ENCODE measurements at places on chromosomes 12 and 14.

DNA sequence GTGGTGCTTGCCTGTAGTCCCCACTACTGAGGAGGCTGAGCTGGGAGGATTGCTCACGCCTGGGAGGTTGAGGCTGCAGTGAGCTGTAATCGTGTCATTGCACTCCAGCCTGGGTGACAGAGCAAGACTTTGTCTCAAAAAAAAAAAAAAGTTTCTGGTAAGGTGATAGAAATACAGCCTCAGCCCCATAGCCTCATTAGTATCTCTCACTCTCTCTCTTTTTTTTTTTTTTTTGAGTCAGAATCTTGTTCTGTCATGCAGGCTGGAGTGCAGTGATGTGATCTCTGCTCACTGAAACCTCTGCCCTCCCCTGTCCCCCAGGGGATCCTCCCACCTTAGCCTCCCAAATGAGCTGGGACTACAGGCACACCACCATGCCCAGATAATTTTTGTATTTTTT is 19.2 kb downstream of the MTHFD1 start:
- DNase-seq, result no peak

- DNase-seq, result peak; percentile 38
Observed at GRCh38 chr14:78157494-78158437, 12.4 kb upstream of the NRXN3 start.

DNA sequence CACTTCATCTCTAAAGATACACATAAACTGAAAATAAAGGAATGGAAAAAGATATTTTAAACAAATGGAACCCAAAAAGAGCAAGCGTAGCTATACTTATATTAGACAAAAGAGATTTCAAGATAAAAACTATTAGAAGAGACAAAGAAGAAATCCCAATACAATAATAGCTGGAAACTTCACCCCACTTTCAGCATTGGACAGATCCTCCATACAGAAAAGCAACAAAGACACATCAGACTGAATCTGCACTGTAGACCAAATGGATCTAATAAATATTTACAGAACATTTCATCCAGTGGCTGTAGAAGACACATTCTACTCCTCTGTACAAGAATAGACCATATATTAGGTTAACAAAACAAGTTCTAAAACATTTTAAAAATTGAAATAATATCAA is 117.6 kb upstream of the PDE3A start:
- no peak for DNase-seq

- no peak for DNase-seq
Observed at GRCh38 chr14:48857366-48857765, 728.8 kb downstream of the RPS29 start.

DNA sequence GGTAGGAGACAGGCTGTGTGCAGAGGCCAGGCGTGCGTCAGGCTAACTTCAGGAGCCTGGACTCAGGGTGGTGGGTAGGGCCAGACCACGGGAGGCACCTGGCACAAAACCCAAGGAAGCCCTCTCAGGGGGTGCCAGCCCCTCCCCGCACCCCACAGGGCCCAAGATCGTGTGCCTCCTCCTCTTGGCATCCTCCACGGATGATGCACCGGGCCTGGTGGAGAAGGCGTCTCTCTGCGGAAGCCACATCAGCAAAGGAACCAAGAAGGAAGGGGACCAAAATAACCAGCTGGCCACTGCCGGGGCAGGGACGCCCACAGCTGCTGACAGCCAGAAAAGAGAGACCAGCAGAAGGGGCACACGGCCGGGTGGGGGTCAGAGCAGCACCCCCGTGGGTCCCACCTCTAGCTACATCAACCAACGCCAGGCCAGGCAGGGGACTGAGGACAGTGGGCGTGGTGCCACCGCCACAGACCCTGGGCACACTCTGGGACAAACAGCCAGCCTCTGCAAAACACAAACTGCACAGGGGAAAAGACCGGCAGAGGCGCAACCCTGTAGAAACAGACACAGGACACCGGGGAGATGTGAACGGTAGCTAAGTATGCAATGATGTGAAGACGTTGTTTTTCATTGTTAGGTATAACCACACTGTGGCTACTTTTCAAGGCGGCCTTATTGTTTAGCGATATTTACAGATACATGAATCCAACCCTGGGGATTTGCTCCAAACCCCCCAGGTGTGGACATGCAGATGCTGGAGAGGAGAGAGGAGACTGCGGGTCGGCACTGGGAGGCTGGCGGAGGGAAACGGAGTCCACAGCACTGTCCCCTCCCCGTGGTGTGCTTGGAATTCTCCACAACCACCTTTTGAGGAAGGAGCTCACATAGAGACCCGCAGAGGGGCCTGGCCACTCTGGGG is 26.1 kb upstream of the C14orf180 start:
- DNase-seq, result no peak

DNA sequence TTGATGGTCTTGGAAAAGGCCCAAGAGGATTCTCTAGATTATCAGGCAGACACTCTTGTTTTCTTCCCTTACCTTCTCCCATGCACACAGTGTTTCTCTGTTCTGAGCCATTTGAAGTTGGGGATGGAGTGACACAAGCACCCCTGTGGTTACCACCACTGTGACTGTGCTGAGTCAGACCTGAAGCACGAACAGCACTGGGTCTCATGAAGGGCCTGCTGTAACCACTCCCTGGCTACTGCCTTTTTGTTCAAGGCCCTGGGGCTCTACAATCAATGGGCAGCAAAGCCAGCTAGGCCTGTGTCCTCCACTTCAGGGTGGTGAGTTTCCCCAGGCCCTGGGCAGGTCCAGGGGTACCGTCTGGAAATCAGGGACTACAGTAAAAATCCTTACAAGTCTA is 65.5 kb downstream of the TSPAN8 start:
- peak; percentile 60 for DNase-seq

DNA sequence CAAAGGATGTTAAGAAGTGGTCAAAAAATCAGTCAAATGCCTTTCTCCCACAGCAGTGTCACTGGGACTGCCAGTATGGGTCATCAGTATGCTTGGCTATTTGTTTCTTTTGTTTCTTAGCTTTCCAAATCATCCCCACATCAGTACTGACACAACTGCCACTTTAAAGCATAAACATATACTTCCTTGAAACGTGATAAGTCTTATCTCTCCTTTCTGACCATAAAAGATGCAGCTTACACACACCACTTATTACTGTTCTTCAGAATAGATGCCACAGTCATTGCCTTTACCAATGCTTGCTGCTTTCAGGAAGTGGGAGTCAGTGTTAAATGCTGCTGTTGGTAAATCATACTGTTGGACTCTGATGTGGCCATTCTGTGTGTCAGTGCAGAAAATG is 18.6 kb upstream of the GARIN2 start:
- no peak for DNase-seq
